ENCODE measurements at places on chromosomes 7 and 10. TPM values are rescaled to one million over a fixed set of nuclear protein-coding genes. Genes with fewer than 3 reads are reported as not detected.
A peak's percentile ranks its signal among the peaks of the same experiment; 100 is the strongest.

- no peak for ATAC-seq
Observed at GRCh38 chr10:44369854-44370253, 15.0 kb downstream of the CXCL12 start.

Gene TBC1D12
- total RNA-seq = 3.6 TPM

Gene CYP2C19
- total RNA-seq = 1.4 TPM

DNA sequence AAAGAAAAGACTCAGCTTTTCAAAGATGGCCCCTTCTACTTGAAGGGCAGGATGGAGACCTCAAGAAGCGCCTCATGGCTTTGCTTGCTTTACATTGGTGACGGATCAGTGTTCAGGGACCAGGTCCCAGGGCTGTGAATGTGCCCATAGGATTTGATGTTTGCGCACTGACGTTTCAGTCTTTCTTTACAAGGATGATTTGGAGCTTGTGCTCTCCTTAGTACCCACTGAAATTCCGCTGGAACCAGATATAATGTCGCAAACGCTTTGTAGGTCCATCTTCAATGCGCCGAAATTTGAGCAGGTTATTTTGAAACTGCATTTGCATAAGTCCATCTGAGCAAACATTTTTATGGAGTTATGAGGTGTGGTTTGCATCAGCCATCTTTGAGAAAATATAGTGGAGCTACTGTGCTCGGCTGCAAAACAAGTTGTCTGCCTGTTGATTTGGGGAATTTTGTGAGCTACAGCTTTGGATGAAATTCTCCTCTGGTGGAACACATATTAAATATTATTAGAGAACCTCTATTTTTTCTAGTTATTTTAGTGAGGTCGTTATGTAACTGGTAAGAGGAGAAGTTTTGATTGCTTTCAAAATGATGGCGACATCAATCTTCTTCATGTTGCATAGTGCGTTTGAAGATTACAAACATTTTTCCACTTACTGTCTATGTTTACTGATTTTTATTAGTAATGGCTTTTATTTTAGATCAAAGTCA lies 2.4 kb downstream of the RBM20 start:
- ATAC-seq = no peak

GRCh38 chr7:33099154-33099940 lies 9.9 kb downstream of the RP9 start:
- no peak for ATAC-seq

Gene COL28A1
- total RNA-seq = 0.16 TPM

Gene ANKRD61
- not detected for total RNA-seq

Gene RBP3
- not detected for total RNA-seq

Gene PIK3CG
- 0.56 TPM for total RNA-seq

Gene PRKCQ
- total RNA-seq = 0.64 TPM

GRCh38 chr10:99695761-99696160 lies 36.2 kb downstream of the COX15 start:
- ATAC-seq = no peak

DNA sequence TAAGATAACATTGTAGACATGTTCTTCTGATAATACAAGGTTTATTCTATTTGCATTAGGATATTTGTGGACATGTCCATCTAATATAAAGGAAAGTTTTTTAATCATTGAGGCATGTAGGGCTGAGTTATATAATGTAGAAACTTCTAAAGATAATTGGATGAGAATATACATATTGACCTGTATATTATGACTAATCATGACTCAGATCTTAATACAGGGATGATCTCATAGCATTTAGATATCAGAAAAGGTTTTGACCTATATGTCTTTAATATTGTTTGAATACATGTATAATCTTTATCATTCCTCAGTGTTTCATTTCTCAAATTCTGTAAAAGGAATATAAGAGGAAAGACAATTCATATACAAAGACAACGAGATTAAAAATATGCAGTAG lies 39.2 kb downstream of the CD36 start:
- ATAC-seq = no peak

Gene EPHB6
- 18.1 TPM for total RNA-seq

DNA sequence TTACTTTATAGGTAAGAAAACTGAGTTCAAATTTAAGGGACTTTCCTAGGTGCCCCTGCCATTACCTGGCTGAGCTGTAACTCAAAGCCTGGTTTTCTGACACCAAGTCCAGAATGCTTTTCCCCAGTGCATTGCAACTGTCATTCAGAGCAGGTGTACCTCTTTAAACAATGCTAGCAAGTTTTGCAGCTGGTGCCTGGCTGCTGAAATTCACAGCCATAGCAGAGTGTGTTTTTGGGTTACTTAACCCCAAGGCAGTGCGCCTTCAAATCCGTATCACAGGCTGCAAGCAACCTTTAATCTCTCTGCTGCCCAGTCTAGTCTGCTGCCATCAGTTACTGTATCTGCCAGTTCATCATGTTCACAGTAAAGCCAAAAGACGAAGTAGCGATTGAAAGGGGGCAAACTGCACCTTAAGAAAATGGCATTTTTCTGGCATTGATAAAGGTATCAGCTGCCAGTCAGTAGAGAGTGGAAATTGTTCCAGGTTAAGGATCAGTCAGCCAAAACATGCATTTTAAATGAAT lies 265.4 kb downstream of the CSTF2T start:
- ATAC-seq = no peak

DNA sequence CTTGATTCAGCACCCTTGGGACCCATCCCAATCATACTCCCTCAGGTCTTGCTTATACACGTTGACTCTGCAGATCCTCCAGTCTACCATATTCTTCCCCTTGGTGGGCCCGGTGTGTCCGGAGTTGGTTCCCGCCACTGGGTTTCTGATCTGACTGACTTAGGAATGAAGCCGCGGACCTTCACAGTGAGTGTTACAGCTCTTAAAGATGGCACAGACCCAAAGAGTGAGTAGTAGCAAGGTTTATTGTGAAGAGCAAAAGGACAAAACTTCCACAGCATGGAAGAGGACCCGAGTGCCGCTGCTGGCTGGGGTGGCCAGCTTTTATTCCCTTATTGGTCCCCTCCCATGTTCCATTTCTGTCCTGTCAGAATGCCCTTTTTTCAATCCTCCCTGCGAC lies 5.9 kb upstream of the GDF10 start:
- no peak for ATAC-seq

DNA sequence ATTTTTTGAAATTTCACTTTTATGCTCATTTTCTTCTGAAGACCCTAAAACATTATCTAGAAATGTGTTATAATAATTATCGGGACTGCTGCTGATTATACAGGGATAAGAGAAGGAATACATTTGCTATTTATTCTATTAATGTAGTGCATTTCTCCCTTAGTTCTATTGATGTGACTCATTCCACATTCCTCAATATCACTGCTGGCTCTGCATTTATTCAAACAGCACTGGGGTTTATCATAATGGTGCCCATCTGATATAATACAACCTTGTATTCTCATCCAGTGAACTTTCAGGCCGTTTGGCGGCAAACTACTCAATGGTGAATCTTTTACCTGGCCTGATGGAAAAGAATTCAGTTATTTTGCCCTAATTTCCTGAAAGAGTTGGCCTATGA lies 7.8 kb downstream of the KCND2 start:
- ATAC-seq = no peak

DNA sequence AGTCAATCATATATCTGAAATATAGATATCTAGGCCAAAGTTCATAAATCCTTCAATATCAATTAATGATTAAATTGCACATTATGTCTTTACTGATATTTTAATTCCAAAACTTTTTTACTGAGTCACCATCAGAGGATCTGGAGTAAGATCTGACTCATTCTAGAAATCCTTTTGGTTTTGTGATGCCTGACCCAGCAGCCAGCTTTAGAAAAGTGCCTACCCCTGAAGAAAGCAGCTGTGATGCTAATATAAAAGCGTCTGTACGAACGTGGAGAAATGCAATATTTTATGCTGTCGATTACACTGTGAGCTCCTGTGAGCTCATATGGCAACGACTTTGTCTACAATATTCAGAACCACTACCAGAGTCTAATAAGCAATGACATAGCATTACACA lies 142.5 kb upstream of the LRRTM3 start:
- ATAC-seq = no peak

Gene ITGB1
- 102 TPM for total RNA-seq

- ATAC-seq = peak; percentile 70
Observed at GRCh38 chr7:44587843-44588711, 6.0 kb upstream of the TMED4 start.

DNA sequence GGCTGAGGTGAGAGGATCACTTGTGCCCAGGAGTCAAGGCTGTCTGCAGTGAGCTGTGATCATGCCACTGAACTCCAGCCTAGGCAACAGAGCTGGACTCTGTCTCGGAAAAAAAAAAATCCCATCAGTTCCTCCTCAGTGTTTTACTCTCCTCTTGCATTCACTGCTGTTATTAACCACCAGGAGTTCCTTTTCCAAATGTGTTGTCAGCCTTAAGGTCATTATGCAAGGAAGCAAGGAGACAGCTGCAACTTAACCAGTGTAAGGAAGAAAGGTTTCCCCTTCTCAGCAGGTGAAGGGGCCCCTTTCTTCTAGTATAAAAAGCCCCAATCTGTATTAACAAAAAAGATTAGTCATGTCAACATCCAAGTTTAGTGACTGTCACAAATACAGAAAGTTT lies 86.6 kb upstream of the LEP start:
- ATAC-seq = no peak

DNA sequence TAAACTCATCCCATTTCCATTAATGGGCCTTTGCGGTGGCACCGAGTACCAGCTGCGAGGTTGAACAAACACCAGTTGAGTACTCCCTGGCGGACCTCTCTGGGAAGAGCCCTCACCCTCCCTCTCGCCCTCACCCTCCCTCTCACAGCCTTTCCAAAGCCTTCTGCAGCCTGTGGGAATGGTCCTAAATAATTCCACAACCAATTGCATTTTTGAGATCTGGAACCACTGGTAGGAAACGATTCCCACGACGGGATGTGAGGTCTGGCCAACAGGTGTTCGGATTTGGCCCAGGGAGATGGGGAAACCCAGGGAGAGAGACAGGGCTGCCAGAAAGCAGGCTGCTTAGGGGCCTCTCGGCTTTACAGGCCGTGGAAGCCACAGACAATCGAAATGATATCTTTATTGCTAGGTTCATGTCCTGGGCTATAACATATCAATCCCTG lies 5.3 kb downstream of the PTF1A start:
- no peak for ATAC-seq
